Activated naive CD4-positive, alpha-beta T cell treated with anti-CD3 and anti-CD28 coated beads, Interleukin-2, amount 50 U/mL, for 72 hours (primary cell): ENCODE measurements at places on chromosomes 4 and X. TPM values are rescaled to one million over a fixed set of nuclear protein-coding genes. Genes with fewer than 3 reads are reported as not detected.

DCAF8L2 gene
- total RNA-seq = not detected

SPANXD gene
- not detected for total RNA-seq

SPIN4 gene
- total RNA-seq = 8.3 TPM

CHST7 gene
- 2.0 TPM for total RNA-seq

UGT2A1 gene
- not detected for total RNA-seq

CSN2 gene
- not detected for total RNA-seq

PLXNB3 gene
- total RNA-seq = 3.2 TPM

TAF7L gene
- total RNA-seq = not detected

SHOX gene
- not detected for total RNA-seq

CTAG2 gene
- not detected for total RNA-seq

PDGFC gene
- total RNA-seq = not detected

ZAR1 gene
- total RNA-seq = not detected

ERAS gene
- 0.31 TPM for total RNA-seq

ETDB gene
- total RNA-seq = not detected

AMTN gene
- not detected for total RNA-seq

WDR17 gene
- total RNA-seq = 1.3 TPM

MID1 gene
- 0.91 TPM for total RNA-seq

NKX6-1 gene
- total RNA-seq = not detected

PAGE5 gene
- total RNA-seq = not detected

GLRA3 gene
- not detected for total RNA-seq

CXCL3 gene
- not detected for total RNA-seq

ARX gene
- not detected for total RNA-seq

SLC9A7 gene
- 13.5 TPM for total RNA-seq

DDX53 gene
- not detected for total RNA-seq

LINC00632 gene
- total RNA-seq = 0.60 TPM

MTMR8 gene
- 8.0 TPM for total RNA-seq

TMSB15A gene
- 0.51 TPM for total RNA-seq

SYNPO2 gene
- 0.18 TPM for total RNA-seq

TRPC3 gene
- 2.3 TPM for total RNA-seq

CXXC4 gene
- not detected for total RNA-seq

GABRG1 gene
- total RNA-seq = not detected

IQCM gene
- total RNA-seq = not detected

JAKMIP1 gene
- total RNA-seq = 1.3 TPM

GLRB gene
- not detected for total RNA-seq

MGARP gene
- 0.27 TPM for total RNA-seq

CFI gene
- total RNA-seq = not detected

RAB41 gene
- total RNA-seq = not detected

TNIP2 gene
- total RNA-seq = 75.5 TPM

DGAT2L6 gene
- total RNA-seq = not detected

RBBP7 gene
- total RNA-seq = 197 TPM

HOPX gene
- 33.5 TPM for total RNA-seq

CCKAR gene
- total RNA-seq = not detected

MCF2 gene
- 0.23 TPM for total RNA-seq

QRFPR gene
- not detected for total RNA-seq

DCAF4L1 gene
- 0.27 TPM for total RNA-seq

CT55 gene
- total RNA-seq = not detected
